ENCODE measurements at places on chromosomes 16 and 17.
A peak's percentile ranks its signal among the peaks of the same experiment; 100 is the strongest.

DNA sequence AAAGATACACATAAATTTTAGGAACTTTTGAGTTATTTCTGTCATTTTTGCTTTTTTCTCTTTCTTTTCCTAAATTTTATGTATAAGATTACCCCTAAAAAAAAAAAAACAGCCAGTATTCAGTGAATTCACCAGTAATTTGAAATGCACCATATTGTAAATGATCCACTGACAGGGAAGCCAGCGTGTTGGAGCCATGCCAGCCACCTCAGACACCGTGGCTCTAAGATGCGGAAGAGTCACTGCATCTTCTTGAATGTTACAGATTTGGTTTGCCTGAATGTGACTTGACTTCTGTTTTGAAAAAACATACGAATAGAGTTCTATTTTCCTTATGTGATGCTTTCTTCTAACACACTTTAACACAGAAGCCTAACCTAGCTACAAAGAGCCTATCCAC, 37.4 kb downstream of the CLUAP1 start:
- no peaks in the 10 kb centered on the region for H3K27me3 ChIP-seq
- no peaks in the 10 kb centered on the region for H3K4me1 ChIP-seq
- no peak overlapping the region for H3K4me3 ChIP-seq

DNA sequence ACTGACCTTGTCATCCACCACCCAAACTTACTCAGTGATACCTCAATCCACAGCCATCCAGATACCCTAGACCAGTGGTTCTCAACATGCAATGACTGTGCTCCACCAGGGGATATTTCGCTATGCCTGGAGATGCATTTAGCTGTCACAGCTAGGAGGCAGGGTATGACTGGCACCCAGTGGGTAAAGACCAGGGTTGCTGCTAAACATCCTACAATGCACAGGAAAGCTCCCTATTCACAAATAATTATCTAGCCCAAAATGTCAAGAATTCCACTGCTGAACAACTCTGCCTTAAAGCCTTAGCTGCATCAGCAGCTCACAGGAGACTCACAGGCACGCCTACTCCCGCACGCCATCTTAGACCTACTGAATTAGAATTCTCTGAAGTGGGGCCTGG, 212.6 kb downstream of the GRIN2A start:
- H3K4me1 ChIP-seq: no peaks in the 10 kb centered on the region
- no peaks in the 10 kb centered on the region for H3K36me3 ChIP-seq
- no peak overlapping the region for H3K27ac ChIP-seq
- H3K27me3 ChIP-seq: no peaks in the 10 kb centered on the region
- H3K4me3 ChIP-seq: no peak overlapping the region

DNA sequence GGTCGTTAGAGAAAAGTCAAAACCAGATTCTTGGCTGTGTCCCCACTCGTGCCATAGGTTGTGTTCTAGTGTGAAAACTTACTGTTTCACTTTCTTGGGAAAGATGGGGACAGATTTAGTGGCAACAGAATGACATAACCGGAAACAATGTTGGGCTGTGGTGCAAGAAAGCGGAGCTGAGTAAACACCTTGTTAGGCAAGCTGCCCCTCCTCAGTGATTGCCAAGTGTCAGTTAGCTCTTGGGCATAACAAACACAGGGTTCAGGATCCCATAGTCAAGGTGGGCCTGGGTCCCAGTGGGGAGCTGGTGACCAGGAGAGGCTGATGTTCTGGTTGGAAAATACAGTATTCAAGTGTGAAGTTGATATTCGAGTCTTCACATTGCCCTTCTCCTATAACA, 15.4 kb downstream of the UBN1 start:
- peaks cover 28% of the 10 kb centered on the region for H3K36me3 ChIP-seq
- no peak overlapping the region for H3K27ac ChIP-seq
- DNase-seq: no peak
- no peak overlapping the region for H3K4me3 ChIP-seq
- no peaks in the 10 kb centered on the region for H3K4me1 ChIP-seq

DNA sequence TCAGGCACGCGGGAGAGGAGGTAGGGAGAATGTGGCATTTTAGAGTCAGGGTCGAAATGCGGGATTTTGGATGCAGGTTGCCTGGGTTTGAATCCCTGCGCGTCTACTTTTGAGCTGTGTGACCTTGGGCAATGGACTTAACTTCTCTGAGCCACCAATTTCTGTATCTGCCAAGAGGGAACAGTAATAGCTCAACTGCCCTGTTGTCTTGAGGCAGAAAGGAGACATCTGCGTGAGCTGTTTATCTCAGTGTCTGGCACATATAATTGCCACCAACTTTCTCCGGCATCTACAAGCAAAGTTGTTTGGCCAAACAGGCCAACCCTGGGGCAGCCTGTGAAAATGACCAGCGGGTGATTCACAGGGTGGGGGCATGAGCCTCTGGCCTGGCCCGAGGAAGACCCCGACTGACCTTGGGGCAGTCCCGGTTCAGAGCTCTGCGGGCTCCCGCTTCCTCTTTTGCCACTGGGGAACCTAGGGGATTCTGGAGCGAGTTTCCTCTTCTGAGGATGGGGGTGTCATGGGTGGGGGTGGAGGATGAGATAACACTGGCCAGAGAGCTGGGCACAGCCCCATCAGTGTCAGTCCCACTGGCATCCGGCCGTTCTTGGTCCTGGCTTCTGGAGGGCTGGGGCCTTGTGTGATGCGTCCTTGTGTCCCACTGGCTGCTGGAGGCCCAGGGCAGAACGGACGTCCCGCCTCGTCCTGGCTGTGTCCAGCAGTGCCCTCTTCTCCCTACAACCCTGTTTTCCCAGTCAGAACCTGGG, 1.3 kb downstream of the SNN start:
- peaks cover 57% of the 10 kb centered on the region for H3K4me1 ChIP-seq
- no peaks in the 10 kb centered on the region for H3K27me3 ChIP-seq
- peak overlapping the region; percentile 92 for H3K27ac ChIP-seq
- H3K36me3 ChIP-seq: no peaks in the 10 kb centered on the region
- peak overlapping the region; percentile 75 for H3K4me3 ChIP-seq

DNA sequence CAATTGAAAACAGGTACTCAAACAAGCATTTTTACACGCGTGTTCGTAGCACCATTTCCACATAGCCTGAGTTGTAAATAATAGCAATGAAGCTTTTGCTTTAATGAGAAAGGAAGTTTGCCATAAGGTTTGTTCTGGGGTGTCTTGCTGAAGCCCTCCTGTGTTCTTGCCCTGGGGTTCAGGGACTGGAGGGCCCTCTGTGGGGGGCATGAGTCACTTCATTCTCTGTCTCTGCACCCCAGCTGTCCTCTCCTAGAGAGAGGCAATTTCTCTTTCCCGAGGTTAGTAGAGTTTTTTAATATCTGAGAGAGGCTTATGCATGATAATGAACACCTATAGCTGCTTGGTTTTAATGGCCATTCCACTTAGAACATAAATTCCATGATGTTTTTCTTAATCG, 9.6 kb downstream of the AFMID start:
- no peak overlapping the region for H3K4me3 ChIP-seq
- H3K36me3 ChIP-seq: no peaks in the 10 kb centered on the region
- H3K4me1 ChIP-seq: peaks cover 13% of the 10 kb centered on the region
- H3K27me3 ChIP-seq: no peaks in the 10 kb centered on the region
- DNase-seq: no peak
- H3K27ac ChIP-seq: no peak overlapping the region
